ENCODE measurements at places on chromosomes 13 and 19.
A peak's percentile ranks its signal among the peaks of the same experiment; 100 is the strongest.

GRCh38 chr13:37131092-37131491, 25.6 kb upstream of the CSNK1A1L start:
- DNase-seq = no peak

DNA sequence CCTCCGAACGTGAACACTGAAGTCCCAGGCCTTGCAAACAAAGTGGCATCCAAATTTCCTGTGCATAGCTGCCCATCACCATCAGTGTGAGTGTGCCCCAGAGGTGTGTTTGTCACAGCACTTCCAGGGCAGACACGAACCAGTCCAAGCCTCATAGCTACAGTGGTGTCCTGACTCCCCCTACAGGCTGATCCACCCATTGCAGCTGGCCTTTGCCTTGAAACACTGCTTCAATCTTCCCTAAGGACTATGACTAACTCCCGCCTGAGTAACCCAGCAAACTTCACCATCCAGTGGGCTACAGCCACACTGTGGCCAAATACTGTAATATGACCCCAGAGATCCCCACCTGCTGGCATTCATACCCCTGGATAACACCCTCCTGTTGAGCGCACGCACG, 3.9 kb downstream of the ZNF266 start:
- peak; percentile 19 for DNase-seq

GRCh38 chr19:43591904-43592772, 3.8 kb downstream of the IRGQ start:
- no peak for DNase-seq

GRCh38 chr19:22919946-22920345, 83.0 kb downstream of the ZNF728 start:
- no peak for DNase-seq

GRCh38 chr19:6539514-6539913, 8.7 kb downstream of the TNFSF9 start:
- no peak for DNase-seq

GRCh38 chr19:15463861-15464371, 428 bp downstream of the RASAL3 start:
- no peak for DNase-seq

GRCh38 chr13:45410466-45410865, 7.7 kb downstream of the SLC25A30 start:
- no peak for DNase-seq

DNA sequence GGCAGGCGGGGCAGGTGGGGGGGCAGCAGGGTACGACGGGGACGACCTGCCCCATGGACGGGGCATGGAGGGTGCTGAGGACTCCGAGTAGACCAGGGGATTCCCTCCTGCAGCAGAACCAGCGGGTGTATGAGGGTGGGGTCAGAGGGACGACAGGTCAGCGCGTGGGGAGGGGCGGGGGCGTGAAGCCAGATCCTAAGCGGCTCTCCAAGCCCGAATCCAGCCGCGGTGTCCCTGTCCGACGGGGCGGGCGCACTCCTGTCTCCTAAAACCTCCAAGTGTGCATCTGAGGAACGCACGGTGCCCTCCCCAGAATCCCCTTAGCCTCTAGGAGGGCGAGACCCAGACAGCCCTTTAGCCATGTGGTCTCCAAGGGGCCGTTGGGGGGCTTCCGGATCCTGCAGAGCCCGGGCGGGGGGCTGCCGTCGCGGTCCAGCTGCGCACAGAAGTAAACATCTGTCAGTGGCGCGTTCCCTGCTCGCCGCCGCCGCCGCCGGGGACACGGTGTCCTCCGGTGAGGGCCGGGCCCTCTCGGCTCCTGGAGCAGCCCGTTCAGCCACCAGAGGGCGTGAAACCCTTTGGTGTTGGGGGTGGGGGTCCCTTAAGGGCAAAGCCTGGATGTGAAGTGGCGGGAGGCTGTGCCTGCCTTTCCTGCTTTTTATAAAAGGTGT, 730 bp downstream of the NRTN start:
- DNase-seq = peak; percentile 84

- DNase-seq = peak; percentile 67
Measured at GRCh38 chr19:18865973-18866799, 29.8 kb downstream of the CERS1 start.

DNA sequence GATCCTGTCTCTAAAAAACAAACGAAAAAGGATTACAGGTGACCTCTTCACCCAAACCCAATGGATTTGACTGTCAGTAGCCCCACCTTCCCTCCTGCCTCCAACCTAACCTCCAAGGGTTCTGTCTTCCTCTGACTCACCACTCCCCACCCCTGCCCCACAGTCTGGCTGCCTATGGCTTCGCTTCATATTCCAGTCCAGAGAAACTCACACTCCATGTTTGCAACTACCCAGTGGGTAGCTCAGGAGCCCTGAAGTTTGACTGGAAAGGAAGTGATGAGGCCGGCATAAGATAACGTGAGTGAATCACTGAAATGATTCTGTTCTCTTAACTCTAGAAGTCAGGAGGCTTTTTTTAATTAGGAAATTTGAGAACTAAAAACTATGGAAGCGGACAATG, 303.9 kb downstream of the FOXO1 start:
- no peak for DNase-seq

GRCh38 chr13:49216334-49216733, 3.8 kb upstream of the MLNR start:
- no peak for DNase-seq

GRCh38 chr19:29172302-29172701, 40.6 kb downstream of the UQCRFS1 start:
- DNase-seq = no peak

GRCh38 chr13:105466376-105466775, 1069.1 kb downstream of the EFNB2 start:
- DNase-seq = no peak

DNA sequence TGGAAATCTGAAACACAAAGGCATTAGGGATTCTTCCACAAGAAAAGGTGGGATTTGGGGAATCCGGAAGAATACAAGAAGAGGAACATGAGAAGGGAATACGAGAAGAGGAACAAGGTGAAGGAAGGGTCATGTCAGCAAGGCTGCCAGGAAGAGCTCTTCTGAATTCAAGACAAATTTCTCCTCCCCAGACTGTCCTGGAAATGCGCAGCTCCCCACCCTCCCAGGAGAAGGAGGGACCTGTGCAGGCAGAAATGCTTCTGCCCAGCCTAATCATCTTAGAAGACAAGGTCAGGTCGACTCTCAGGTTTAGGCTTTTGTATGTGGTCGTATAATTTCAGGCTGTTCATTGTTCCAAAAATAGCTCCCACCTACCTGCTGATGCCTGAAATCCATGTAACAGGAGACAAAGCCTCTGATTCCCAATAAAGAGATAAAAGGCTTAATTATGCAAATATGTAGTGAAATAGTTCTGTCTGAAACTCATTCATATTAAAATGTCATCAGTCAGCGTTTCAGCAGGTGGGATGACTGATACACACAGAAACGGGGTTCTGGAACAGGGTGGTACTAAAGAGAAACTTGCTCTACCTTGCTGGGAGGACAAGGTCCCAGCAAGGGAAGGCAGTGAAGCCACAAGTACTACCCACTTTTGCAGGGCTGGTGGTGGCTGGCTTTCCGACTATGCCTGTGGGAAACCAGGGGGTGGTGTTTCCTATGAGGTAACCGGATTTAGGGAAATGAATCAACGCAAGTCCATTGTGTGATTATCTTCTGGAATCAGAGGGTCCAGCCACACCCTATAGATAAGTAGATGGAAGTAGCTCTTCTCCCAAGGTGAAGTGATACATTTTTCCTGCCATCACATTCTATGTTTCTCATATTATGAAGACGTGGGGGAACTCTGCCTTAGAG, 76.1 kb downstream of the KL start:
- no peak for DNase-seq

- DNase-seq = no peak
Measured at GRCh38 chr13:49539746-49540145, 44.0 kb downstream of the PHF11 start.

DNA sequence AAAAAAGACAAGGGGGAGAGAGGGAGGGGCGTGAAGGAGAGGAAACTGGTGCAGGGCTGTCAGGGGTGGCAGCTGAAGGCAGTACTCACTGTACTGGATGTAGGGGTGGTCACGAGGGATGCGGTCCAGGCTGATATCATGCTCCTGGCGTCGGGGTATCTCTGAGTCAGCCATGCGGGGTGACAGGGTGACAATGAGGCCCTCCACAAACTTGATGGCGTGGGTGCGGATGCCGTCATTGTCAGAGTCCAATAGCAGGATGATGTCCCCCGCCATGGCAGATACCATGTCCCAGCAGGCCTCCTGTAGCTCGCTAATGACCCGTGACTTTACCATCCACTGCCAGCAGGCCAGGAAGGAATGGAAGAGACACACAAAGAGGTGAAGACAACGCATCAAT, 15.3 kb downstream of the SYMPK start:
- DNase-seq = no peak

GRCh38 chr19:22426901-22427300, 4.8 kb upstream of the ZNF98 start:
- DNase-seq = no peak

GRCh38 chr19:7691497-7691896, 10.4 kb downstream of the FCER2 start:
- no peak for DNase-seq

DNA sequence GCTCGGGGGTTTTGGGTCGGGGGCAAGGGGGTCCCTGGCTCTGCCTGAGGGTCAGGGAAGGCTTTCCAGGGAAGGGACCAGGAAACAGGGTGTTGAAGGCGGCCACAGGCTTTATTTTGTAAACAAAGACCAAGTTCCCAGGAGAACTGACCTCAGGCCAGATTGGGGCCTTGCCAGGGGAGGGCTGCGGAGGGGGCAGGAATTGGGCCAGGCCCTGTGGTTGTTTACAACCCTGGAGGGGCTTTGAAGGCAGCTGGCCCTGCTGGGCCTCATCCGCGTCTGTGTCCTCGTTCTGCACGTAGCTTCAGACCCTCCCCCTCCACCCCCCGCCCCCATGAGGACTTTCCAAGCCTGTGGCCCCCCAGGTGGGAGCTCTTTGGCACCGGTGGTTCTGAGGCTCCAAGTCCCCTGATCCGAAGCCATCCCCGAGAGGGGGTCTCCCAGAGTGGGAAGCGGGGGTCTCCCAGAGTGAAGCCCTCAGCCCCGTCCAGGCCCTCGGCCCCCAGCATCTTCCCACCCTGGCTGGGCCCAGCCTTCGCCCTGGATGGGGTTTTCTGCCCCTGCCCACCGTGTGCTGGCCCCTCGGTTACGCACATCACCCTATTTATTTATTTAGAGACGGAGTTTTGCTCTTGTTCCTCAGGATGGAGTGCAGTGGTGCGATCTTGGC, 13.5 kb upstream of the BSG start:
- DNase-seq = no peak

DNA sequence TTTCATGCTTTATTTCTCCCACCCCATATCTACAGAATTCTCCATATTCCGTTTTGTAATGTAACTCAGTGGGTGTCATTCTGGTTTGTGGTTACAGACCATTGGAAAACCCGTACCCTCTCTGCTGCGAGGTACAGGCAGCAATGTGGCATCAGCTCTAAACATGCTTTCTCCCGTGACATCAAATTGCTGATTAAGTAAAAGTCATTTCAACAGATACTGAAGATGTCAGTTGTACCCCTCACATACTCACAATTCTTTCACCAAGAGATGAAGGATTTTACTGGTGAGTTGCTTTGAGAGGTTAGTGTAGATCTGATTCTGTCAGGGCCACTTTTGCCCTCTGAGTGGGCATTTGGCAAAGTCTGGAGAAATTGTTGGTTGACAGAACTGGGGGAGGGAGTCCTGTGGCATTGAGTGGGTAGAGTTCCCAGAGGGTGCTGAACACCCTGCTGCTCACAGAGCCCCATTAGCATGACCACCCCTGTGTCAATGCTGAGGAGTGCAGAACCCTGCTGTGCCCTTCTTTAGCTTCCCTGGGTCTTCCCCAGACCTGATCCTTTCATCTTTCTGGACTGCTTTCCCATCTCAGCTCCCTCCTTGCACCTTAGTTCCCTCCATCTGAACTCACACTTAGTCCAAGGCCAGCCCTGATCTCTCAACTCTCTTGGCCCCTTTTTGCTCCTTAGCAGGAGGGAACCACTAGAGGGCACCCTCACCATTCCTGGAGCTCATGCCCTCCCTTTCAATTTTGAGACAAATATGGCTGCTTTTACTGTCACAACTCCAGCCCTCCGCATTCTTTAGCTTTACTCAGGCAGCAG, 39.9 kb upstream of the CEACAM8 start:
- DNase-seq = no peak
